Transverse colon (tissue), 4 donors: ENCODE measurements at places on chromosomes 1 and 21. TPM values are rescaled to one million over a fixed set of nuclear protein-coding genes. Genes with fewer than 3 reads are reported as not detected.

Gene AGMAT
- total RNA-seq, result 9.6 TPM

DNA sequence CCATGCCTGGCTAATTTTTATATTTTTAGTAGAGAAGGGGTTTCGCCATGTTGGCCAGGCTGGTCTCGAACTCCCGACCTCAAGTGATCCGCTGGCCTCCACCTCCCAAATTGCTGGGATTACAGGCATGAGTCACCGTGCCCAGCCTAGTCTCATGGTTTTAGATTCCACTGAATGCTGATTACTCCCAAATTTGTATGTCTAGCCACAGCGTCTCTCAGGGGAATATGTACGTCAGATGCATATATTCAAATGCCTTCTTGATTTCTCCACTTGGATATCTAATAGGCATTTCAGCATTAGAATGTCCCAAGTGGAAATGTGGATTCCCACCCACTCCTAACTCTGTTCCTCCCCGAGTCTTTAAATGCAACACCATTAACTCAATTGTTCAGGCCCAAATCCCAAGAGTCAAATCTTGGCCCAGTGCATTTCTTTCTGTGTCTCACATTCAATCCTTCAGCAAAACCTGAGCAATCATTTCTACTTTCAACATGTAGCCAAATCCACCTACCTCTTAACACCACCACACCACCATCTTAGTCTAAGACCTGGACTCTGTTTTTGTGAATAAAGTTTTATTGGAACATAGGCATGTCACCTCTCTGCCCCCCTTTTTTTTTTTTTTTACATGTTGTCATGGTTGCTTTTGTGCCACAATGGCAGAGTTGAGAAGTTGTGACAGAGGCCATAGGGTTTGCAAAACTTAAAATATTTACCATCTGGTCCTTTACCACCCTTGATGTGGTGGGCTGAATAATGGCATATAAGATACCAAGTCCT, 9.8 kb upstream of the CAMTA1 start:
- H3K4me1 ChIP-seq, result peaks cover 9% of the 10 kb centered on the region
- no peak overlapping the region for H3K27ac ChIP-seq
- H3K4me3 ChIP-seq, result no peak overlapping the region
- no peaks in the 10 kb centered on the region for H3K36me3 ChIP-seq

Gene SLC45A1
- 2.3 TPM for total RNA-seq

Gene NBPF4
- 1.1 TPM for total RNA-seq

DNA sequence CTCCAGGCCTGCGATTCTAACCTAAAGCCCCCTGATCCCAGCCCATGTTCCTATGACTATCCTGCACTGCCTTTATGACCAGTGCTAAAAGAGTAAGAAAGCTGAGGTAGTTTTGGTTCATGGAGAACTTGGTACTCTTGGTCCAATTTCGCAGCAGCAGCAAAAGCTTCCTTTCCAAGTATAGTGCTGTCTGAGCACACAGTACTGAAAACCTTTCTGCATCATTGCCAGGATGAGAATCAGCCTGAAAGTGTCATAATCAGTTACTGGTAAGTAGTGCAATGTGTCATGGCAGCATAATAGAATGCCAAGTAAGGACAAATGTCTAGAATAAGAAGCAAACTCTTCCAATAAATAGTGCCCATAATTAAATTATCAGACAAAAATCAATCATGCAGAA, 889.6 kb upstream of the ADGRL4 start:
- H3K27ac ChIP-seq, result no peak overlapping the region
- no peaks in the 10 kb centered on the region for H3K27me3 ChIP-seq
- no peaks in the 10 kb centered on the region for H3K4me1 ChIP-seq
- no peaks in the 10 kb centered on the region for H3K36me3 ChIP-seq

DNA sequence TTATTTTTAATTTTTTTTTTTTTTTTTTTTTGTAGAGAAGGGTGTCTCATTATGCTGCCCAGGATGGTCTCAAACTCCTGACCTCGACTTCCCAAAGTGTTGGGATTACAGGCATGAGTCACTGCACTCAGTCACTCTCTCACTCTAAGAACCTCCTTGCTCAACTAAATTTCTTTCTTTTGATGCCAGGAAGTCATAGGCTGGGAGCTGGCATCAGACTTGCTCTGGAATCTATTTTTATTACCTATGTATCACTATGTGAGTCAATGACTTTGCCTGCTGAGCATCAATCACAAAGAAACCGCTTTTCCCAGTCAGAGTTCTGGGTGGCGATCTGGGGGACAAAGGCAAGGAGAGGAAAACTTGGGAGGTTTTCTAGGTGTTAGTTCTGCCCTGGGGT, 35.5 kb upstream of the PARP1 start:
- H3K4me3 ChIP-seq, result no peak overlapping the region
- peaks cover 3% of the 10 kb centered on the region for H3K27me3 ChIP-seq
- no peaks in the 10 kb centered on the region for H3K36me3 ChIP-seq
- H3K27ac ChIP-seq, result no peak overlapping the region
- DNase-seq, result no peak

Gene EPHB2
- 3.0 TPM for total RNA-seq

- no peaks in the 10 kb centered on the region for H3K36me3 ChIP-seq
- no peaks in the 10 kb centered on the region for H3K27me3 ChIP-seq
- no peaks in the 10 kb centered on the region for H3K4me1 ChIP-seq
- H3K27ac ChIP-seq, result no peak overlapping the region
- no peak for DNase-seq
Observed at GRCh38 chr1:24048205-24048869, 63.6 kb downstream of the MYOM3 start.

DNA sequence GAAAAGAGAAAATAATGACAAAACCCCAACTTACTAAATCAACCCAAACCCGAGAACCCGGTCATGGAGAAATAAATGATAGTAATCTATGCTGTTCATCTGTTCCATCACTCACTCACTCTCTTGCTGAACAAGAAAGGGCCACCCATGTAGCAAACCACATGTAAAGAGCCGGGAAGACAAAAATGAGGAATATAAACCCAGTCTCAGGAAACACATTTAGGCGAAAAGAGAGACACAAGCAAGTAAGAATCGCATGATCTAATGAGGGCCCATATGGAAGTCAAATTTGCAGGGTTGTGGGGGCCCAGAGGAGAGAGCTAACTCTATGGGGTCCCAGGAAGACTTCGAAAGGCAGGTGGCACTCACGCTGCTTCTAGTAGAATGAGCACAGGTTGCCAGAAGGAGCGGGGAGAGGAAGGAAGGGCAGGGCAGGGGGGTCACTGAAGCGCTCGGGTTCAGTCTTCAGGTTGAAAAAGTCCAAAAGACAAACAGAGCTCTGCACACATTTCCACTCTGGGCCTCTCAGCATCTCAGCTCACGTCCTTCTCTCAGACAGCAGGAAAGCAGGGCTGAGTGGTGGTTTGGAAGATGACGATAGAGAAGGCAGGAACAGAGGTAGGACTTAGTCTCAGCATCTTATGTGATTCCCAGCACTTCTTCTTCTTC, 142.9 kb upstream of the KRTAP19-8 start:
- H3K4me3 ChIP-seq, result no peak overlapping the region
- no peaks in the 10 kb centered on the region for H3K36me3 ChIP-seq
- DNase-seq, result no peak
- no peaks in the 10 kb centered on the region for H3K27me3 ChIP-seq
- H3K27ac ChIP-seq, result no peak overlapping the region

Gene FNDC10
- total RNA-seq, result 4.5 TPM

GRCh38 chr1:172089768-172090510, 248.6 kb downstream of the DNM3 start:
- peak; percentile 80 for DNase-seq
- peaks cover 4% of the 10 kb centered on the region for H3K4me1 ChIP-seq
- H3K36me3 ChIP-seq, result no peaks in the 10 kb centered on the region
- no peak overlapping the region for H3K4me3 ChIP-seq
- H3K27me3 ChIP-seq, result no peaks in the 10 kb centered on the region

GRCh38 chr1:69662321-69662720, 94.6 kb downstream of the LRRC7 start:
- H3K27me3 ChIP-seq, result no peaks in the 10 kb centered on the region
- no peak overlapping the region for H3K27ac ChIP-seq
- H3K4me3 ChIP-seq, result no peak overlapping the region

Gene CD1D
- 2.2 TPM for total RNA-seq

- H3K36me3 ChIP-seq, result no peaks in the 10 kb centered on the region
- no peak overlapping the region for H3K4me3 ChIP-seq
Observed at GRCh38 chr1:180805316-180805715, 107.4 kb upstream of the KIAA1614 start.

DNA sequence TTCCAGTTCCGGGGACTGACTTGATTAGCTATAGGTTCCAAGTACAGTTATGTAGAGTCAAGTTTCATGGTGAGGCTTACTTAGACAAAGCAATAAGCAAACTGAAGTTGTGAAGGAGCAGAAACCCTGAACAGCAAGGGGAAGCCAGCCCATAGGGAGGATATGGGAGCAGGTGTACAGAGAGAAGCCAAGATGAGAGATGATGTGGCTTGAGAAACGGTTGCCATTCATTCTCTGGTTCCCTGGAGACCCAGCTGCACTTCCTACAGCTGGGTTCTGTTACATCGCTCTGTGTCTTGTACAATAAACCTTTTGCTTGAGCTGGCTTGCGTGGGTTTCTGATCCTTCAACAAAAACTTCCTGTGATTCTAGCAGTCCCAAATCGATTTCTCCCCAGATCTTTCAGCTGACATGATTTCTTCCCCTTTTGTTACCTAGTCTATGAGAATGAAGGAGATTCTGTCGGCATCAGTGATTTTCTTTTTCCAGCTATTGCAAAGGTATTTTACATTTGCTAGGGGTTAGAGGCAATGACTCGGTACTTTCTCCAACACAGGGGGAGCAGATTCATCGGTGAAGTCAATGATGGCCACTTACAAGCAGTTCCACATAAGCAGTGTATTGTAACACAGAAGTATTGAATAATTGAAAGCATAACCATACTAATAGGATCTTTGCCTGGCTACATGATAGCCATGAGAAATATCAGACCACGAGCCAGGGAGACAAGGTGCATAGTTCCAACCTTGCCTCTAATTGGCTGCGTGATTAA, 67.3 kb downstream of the URB2 start:
- H3K36me3 ChIP-seq, result no peaks in the 10 kb centered on the region
- no peak overlapping the region for H3K4me3 ChIP-seq

DNA sequence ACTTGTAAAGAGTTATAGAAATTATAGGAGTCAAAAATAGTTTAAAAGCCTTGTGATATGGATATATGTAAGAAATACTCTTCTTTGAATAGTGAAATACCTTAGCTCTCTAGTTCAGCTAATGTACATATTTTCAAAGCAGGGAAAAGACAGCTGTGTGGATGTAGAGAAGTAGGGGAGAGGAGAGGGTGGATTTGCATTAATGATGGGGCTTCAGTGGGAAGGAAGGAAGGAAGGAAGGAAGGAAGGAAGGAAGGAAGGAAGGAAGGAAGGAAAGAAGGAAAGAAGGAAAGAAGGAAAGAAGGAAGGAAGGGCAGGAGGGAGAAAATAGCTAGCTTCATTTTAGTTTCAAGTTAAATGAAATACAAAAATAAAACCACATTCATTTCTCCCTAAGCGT, 62.4 kb upstream of the RGS1 start:
- no peak for DNase-seq
- H3K4me3 ChIP-seq, result no peak overlapping the region
- H3K27me3 ChIP-seq, result no peaks in the 10 kb centered on the region

DNA sequence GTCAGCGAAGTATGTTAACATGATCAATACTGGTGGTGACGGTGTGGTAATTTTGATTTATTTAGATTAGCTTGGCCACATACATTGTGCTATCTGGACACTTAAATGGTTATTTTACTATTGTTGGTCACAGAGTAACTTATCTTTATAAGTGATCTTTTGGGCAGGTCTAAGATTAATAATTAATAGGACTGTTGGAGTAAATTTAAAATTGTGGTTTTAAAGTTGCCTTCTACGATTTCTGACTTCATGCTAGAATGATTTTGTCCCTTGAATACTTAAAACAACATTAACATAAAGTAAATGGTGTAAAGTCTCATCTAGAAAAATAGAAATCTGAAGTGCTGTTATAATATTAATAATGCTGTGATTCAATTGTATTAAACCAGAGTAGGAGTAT, 14.7 kb downstream of the SRRM1 start:
- H3K27me3 ChIP-seq, result no peaks in the 10 kb centered on the region
- peaks cover 4% of the 10 kb centered on the region for H3K36me3 ChIP-seq
- no peak overlapping the region for H3K27ac ChIP-seq
- no peaks in the 10 kb centered on the region for H3K4me1 ChIP-seq
- H3K4me3 ChIP-seq, result no peak overlapping the region
- DNase-seq, result no peak

Gene DDAH1
- 38.0 TPM for total RNA-seq

- peaks cover 6% of the 10 kb centered on the region for H3K4me1 ChIP-seq
- no peak overlapping the region for H3K4me3 ChIP-seq
- H3K27me3 ChIP-seq, result peaks cover 30% of the 10 kb centered on the region
- no peaks in the 10 kb centered on the region for H3K36me3 ChIP-seq
Observed at GRCh38 chr1:18597160-18598042, 33.2 kb upstream of the PAX7 start.

GRCh38 chr21:33734818-33735217, 92.5 kb downstream of the ITSN1 start:
- peaks cover 11% of the 10 kb centered on the region for H3K36me3 ChIP-seq
- H3K27me3 ChIP-seq, result no peaks in the 10 kb centered on the region
- H3K4me3 ChIP-seq, result no peak overlapping the region

- H3K27me3 ChIP-seq, result no peaks in the 10 kb centered on the region
- H3K36me3 ChIP-seq, result no peaks in the 10 kb centered on the region
- peaks cover 3% of the 10 kb centered on the region for H3K4me1 ChIP-seq
- DNase-seq, result no peak
- no peak overlapping the region for H3K27ac ChIP-seq
Observed at GRCh38 chr1:58754073-58754613, 29.7 kb downstream of the JUN start.

GRCh38 chr1:228457396-228458176, 29.6 kb upstream of the RNF187 start:
- peak overlapping the region; percentile 52 for H3K4me3 ChIP-seq
- peaks cover 45% of the 10 kb centered on the region for H3K27me3 ChIP-seq
- H3K27ac ChIP-seq, result peak overlapping the region; percentile 87
- H3K36me3 ChIP-seq, result no peaks in the 10 kb centered on the region
- H3K4me1 ChIP-seq, result no peaks in the 10 kb centered on the region

GRCh38 chr1:85259912-85260274, 431 bp upstream of the C1orf52 start:
- no peaks in the 10 kb centered on the region for H3K27me3 ChIP-seq
- no peak for DNase-seq
- no peaks in the 10 kb centered on the region for H3K36me3 ChIP-seq
- peaks cover 37% of the 10 kb centered on the region for H3K4me1 ChIP-seq

GRCh38 chr1:29361686-29362085, 125.4 kb downstream of the PTPRU start:
- no peak for DNase-seq
- peaks cover 11% of the 10 kb centered on the region for H3K27me3 ChIP-seq
- H3K4me3 ChIP-seq, result no peak overlapping the region
- no peak overlapping the region for H3K27ac ChIP-seq
- H3K36me3 ChIP-seq, result no peaks in the 10 kb centered on the region
- H3K4me1 ChIP-seq, result no peaks in the 10 kb centered on the region

- H3K27ac ChIP-seq, result no peak overlapping the region
- H3K36me3 ChIP-seq, result no peaks in the 10 kb centered on the region
Observed at GRCh38 chr1:85394130-85394529, 70.8 kb downstream of the DDAH1 start.

Gene S100A2
- total RNA-seq, result not detected

Gene SLC30A2
- total RNA-seq, result not detected

DNA sequence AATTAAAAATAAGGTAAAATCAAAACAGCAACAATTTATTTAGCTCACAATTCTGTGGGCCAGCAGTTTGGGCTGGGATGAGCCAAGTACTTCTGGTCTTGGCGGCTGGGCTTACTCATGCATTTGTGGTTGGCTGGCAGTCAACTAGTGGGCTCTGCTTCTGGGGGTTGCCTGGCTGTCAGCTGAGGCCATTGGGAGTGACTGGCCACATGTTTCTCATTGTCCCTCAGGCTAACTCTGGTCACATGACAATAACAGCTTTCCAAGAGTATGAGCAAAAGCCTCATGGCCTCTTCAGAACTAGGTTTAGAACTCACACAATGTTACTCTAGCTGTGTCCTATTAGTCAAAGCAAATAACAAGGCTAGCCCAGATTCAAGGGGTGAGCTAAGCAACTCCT, 15.6 kb upstream of the CHIA start:
- H3K4me1 ChIP-seq, result no peaks in the 10 kb centered on the region
- peaks cover 27% of the 10 kb centered on the region for H3K27me3 ChIP-seq
- no peak overlapping the region for H3K4me3 ChIP-seq
- H3K36me3 ChIP-seq, result no peaks in the 10 kb centered on the region
- DNase-seq, result peak; percentile 9
